Upper lobe of left lung (tissue), 6 donors: ENCODE measurements at places on chromosomes 1 and 21. TPM values are rescaled to one million over a fixed set of nuclear protein-coding genes. Genes with fewer than 3 reads are reported as not detected.
A peak's percentile ranks its signal among the peaks of the same experiment; 100 is the strongest.

GRCh38 chr1:20899154-20899972 is 112.3 kb upstream of the HP1BP3 start:
- H3K27me3 ChIP-seq, result no peaks in the 10 kb centered on the region
- no peaks in the 10 kb centered on the region for H3K4me1 ChIP-seq
- no peak overlapping the region for H3K4me3 ChIP-seq
- H3K36me3 ChIP-seq, result no peaks in the 10 kb centered on the region
- no peak overlapping the region for H3K27ac ChIP-seq

- H3K27ac ChIP-seq, result no peak overlapping the region
- H3K4me3 ChIP-seq, result no peak overlapping the region
- no peaks in the 10 kb centered on the region for H3K36me3 ChIP-seq
- H3K27me3 ChIP-seq, result no peaks in the 10 kb centered on the region
- no peaks in the 10 kb centered on the region for H3K4me1 ChIP-seq
Measured at GRCh38 chr1:20311289-20311688, 20.6 kb downstream of the VWA5B1 start.

DNA sequence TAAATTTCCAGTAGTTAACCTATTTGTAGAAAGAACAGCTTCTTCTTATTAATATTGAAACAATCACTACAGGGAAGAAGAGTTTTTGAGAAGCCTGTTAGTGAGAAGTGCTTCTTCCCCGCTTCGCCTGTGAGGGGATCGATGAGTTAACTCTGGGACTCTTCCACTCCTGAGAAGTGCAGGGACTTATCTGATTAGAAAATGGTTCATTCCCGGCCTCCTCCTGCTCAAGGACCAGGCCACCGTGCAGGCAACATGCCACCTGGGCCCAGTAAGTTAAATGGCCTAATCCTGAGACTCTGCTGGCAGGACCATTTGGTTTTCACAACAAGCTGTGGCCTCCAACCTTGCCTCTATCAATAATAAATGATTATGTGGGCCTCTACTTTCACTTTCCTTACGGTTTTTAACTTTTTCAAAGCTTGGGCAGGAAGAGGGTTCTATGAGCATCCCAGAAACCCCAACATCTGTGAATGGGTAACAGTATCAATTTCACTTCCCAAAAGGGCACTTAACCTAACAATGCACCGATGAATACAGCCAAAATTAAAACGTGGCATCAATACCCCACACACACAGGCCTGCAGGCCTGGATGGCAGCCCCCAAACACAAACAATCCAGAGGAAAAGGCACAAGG is 33.1 kb downstream of the SIPA1L2 start:
- peaks cover 62% of the 10 kb centered on the region for H3K4me1 ChIP-seq
- DNase-seq, result no peak
- H3K27me3 ChIP-seq, result no peaks in the 10 kb centered on the region
- H3K27ac ChIP-seq, result peak overlapping the region; percentile 71
- no peak overlapping the region for H3K4me3 ChIP-seq

DNA sequence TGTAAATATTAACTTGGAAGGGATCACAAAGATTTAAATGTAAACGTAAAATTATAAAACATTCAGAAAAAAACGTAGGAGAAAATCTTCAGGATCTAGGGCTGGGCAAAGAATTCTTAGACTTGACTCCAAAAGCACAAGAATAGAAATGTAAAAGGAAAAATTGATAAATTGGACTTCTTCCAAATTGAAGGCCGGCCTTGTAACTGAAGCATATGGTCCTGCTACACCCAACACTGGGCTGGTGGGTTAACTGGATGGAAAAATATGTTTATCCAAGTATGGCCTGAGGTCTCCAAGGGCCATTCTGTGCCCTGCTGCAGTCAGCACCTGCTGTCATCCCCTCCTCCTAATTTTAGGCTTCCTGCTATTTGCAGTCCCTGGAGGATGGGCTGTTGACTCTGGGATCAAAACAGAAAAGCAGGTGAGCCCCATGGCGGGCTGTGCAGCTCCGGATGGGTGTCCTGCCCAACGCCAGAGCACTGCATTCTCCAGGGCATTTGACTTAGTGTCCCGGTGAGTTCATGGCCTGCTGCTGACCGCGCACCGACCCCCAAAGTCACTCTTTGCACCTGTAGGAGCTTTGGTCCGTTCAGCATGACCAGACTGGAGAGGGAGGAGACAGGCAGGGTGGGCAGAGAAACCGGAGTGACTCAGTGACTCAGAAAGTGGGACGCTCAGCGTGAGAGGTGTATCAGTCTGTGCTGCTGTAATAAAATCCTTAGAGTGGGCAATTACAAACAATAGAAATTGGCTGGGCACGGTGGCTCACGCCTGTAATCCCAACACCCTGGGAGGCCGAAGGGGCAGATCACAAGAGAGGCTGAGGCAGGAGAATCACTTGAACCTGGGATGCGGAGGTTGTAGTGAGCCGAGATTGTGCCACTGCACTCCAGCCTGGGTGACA is 6.1 kb upstream of the AIRE start:
- H3K4me1 ChIP-seq, result no peaks in the 10 kb centered on the region
- H3K36me3 ChIP-seq, result no peaks in the 10 kb centered on the region

GRCh38 chr1:75312620-75313019 is 178.4 kb downstream of the LHX8 start:
- H3K4me1 ChIP-seq, result no peaks in the 10 kb centered on the region
- no peak for DNase-seq
- H3K4me3 ChIP-seq, result no peak overlapping the region
- H3K36me3 ChIP-seq, result no peaks in the 10 kb centered on the region

DNA sequence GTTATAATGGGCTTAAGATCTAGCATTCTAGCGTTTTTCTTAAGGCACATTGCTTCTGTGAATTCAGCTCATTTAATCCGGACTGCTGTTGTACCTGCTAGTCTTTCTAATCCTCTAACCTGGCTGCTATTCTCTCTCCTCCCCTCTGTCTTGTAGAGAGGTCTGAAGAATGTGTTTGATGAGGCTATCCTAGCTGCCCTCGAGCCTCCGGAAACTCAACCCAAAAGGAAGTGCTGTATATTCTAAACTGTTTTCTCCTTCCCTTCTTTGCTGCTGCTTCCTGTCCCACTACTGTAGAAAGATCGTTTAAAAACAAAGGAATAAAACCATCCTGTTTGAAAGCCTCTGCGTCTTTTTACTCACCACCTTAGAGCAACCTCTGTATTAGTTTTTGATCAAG is 37.3 kb downstream of the CDC42 start:
- H3K36me3 ChIP-seq, result peaks cover 33% of the 10 kb centered on the region
- H3K4me1 ChIP-seq, result peaks cover 50% of the 10 kb centered on the region
- no peaks in the 10 kb centered on the region for H3K27me3 ChIP-seq
- DNase-seq, result no peak

DNA sequence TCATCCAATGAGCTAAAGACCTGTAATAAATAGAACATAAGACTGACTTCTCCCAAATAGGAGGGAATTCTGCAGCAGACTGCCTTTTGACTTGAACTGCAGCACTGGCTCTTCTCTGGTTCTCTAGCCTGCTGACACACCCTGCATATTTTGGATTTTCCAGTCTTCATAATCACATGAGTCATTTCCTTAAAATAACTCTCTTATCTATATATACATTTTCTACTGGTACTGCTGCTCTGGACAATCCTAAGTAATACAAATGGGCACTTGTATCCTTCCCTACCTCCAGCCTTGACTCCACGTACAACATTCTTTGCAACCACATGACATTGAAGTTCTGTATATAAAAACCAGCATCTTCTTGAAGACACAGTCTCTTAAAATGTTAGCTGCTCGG is 429.4 kb upstream of the TMPRSS15 start:
- DNase-seq, result no peak
- no peaks in the 10 kb centered on the region for H3K4me1 ChIP-seq
- H3K27ac ChIP-seq, result no peak overlapping the region
- H3K27me3 ChIP-seq, result no peaks in the 10 kb centered on the region

DNA sequence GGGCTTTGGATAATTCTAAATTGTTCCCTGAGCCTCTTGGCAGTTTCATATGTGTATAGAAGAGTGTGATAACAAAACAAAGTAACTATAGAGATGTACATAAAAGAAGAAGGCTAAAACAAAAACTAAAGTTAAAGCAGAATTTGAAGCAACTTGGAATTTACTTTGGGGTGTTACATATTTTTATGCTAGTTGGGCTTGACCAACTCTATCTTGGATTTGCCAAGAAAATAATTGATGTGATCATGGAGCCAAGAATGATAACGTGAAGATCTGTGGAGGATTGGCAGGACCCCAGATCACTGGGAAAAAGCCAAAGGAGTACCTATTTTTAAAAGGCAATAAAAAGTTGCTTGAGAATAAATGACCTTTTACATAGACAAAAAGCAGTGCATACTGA is 206.9 kb downstream of the LMO4 start:
- no peak overlapping the region for H3K27ac ChIP-seq
- H3K27me3 ChIP-seq, result no peaks in the 10 kb centered on the region
- no peaks in the 10 kb centered on the region for H3K36me3 ChIP-seq
- H3K4me3 ChIP-seq, result no peak overlapping the region

The URB2 gene
- 5.9 TPM for total RNA-seq

The TGFB2 gene
- total RNA-seq, result 11.3 TPM

The A3GALT2 gene
- total RNA-seq, result not detected

The SLAMF9 gene
- not detected for total RNA-seq

The DPYD gene
- total RNA-seq, result 60.9 TPM
